ENCODE measurements at places on chromosomes 11 and 22.

DNA sequence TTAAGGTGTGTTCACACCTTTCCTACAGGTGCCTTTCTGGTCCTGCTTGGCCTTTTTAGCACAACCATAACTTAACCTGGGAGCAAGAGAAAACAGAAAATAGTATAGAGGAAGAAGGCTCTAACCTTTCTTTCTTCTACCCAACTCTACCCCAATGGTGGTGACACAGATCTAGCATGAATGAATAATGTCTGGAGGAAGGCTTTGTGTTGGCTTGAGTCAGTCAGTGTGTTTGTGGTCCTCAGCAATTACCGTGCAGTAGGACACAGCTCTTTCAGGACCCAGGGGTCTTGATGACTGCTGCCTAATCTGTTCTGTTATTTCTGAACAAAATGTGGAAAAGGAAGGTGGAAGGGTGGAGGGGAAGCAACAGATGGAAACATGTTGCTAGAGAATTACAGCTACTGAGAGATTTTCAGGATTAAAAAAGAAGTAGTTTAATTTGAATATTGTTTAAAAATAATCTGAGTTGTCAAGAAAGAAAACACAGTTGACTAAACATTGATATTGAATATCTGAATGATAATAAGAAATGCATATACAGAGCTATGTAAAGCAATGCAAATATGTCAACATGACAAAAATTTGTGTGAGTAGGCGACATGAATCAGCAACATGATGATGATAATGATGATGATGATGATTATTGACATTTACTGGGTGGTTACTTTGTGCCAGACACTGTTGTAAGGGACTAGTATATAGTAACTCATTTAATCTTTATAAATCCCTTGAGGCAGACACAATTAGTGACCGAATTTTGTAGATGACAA, 55.3 kb downstream of the AASDHPPT start:
- DNase-seq, result no peak

DNA sequence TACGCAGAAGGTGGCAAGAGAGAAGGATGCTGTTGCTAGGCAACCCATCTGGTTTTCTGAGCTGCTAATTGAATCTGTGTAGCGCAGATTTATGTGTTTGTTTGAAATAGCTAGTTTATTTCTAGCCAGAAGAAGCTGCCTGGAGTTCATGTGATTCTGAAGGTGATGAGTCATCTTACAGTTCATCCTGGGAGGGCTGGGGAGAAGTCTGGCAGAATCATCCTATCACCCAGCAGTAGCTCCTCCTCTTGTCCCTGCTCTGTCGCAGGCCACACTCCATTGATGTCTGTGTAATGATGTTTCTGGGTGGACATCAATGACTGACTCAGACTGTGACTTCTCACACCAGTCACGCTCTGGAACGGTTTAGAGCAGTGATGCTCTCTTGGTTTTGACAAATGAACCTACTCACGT, 4.8 kb upstream of the FBXO7 start:
- DNase-seq, result peak; percentile 3

DNA sequence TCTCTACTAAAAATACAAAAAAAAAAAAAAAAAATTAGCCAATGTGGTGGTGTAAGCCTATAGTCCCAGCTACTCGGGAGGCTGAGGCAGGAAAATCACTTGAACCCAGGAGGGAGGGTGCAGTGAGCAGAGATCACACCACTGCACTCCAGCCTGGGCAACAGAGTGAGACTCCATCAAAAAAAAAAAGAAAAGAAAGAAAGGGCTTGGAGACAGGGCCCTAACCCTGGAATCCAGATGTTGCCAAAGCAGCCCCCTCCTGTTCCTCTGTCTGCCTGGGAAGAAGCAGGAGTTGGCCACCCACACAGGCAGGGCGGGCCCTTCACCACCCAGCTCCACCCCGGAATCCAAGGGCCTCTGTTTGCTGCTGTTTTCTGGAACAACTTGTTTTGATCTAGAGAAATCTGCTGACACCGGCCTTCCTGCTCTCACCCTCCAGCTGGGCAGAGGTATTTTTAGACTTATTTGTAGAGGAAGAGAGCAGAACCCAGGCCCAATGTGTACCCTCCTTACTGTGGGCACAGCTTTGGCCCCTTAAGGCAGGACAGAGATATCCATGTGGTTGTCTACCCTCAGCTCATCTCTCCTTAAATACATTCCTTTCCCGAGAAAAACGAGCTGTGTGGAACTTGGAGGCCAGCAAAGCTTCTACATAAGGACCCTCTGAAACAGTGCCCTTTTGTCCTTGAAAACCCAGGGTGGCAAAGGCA, 2.7 kb upstream of the NEAT1 start:
- peak; percentile 83 for DNase-seq

GRCh38 chr11:2200536-2200935, 28.9 kb upstream of the TH start:
- no peak for DNase-seq

DNA sequence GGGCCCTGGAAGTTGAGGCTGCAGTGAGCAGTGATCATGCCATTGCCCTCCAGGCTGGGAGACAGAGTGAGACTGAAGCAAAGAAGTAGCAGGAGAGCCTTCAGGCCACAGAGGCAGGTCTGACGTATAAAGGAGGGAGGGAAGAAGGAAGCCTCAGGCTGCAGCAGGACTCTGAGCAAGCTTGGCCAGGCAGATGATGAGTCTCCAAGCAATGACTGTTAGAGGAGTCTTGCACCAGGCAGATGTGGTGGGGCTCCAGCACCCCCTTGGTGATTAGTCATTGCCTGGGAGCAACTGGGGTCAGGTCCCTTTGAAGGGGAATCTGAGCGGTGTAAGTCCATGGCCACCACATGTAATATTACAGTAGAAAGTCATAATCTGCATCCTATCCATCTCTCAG, 36.6 kb upstream of the NFAM1 start:
- DNase-seq, result no peak

- no peak for DNase-seq
Observed at GRCh38 chr22:26974034-26974433, 316.6 kb downstream of the MIAT start.

- no peak for DNase-seq
Observed at GRCh38 chr11:94835594-94835927, 67.4 kb downstream of the AMOTL1 start.

GRCh38 chr22:36366291-36366708, 21.5 kb downstream of the MYH9 start:
- no peak for DNase-seq

DNA sequence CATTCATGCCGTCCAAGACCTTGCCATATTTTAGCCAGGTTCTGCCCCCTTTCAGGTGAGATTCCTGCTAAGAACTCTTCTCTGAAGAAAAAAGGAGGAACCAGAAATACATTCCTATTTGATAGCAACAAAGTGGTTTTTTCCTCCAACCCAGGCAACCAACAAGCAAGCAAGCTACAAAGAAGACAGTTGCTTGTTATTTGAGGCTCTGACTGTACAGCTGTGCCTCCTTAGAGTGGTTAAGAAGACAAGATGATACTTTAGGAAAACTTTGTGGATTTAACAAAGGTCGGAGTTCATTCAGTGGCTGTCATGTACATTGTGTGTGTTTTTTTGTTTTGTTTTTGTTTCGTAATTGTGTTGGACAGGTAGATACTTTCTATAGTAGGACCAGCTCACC, 21.7 kb downstream of the TEAD1 start:
- no peak for DNase-seq

DNA sequence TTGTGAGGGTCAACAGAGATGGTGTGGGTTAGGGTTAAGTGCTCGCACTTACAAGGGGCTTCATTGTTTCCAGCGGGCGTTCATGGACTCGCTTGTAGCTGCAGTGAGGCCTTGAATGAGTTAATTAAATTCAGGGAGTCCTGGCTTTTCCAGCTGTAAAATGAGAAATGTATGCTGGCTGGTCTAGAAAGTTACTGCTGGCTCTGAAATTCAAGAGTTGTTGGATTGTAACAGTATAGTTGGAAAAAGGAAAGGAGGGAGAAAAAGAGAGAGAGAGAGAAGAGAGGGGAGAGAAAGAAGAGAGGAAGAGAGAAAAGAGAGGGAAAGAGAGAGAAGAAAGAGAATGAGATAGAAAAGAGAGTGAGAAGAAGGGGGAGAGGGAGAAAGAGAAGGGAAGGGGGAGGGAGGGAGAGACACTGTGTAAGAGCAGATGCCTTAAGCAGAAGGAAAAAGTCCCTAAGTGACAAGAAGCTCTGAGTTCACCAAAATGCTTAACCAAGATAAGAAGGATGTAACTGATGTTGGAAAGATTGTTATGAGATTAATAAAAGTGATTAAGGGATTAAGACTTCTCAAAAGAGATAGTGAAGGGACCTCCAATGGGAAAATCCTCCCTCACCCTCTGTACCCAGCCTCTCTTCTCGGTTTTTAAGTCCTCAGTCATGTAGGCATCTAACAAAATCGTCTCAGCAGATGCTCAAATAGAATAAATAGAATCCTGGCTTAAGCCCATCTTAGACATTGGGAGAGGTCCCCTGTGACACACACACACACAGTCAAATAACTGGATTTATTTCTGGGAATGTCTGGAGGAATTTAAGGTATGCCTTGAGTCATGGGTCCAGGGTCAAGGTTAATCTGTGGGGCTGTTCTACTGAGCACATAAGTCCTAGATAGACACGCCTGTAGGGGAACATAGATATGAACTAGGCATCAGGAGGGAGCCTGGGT, 477.9 kb downstream of the MIAT start:
- peak; percentile 34 for DNase-seq

DNA sequence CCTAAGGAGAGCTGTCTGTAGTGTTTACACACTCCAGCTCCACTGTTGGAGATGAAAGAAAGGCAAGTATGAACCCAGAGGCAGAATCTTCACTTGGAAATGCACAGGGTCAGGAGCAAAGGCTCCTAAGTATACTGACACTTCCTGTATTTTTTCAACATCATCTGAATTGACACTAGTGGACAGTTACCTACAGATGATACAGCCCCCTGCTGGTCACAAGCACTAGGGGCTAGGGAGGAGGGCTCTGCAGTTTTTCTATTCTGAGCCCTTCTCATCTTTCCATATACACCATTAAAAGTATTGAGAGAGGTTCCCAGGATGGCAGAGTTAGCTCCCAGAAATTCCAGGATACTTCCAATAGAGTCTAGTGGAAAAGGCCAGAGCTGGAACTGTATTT, 290.3 kb upstream of the API5 start:
- no peak for DNase-seq

- DNase-seq, result no peak
Observed at GRCh38 chr11:113168354-113169342, 145.7 kb upstream of the TTC12 start.

- DNase-seq, result no peak
Observed at GRCh38 chr11:123546515-123546914, 107.9 kb downstream of the SCN3B start.

DNA sequence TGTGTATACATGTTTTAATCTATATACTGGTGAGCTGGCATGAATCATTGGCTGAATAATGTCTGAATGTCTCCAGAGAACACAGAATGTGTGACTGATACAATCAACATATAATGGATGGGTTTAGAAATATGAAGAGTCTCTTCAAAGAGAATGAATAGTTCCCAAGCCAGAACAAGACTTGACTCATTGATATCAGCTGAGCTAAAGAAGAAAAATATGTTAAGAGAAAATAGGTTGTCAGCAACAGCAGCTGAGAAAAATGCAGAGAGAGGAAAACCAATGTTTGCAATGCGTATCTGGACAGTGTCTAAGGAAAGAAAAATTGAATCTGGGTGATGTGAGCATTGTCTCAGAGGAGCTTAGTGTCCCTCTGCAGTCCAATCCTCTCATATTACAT, 1281.8 kb upstream of the TENM4 start:
- peak; percentile 9 for DNase-seq

GRCh38 chr11:11072067-11072466, 214.2 kb upstream of the ZBED5 start:
- DNase-seq, result no peak

GRCh38 chr11:111829185-111829968, 42.0 kb downstream of the ALG9 start:
- DNase-seq, result no peak

DNA sequence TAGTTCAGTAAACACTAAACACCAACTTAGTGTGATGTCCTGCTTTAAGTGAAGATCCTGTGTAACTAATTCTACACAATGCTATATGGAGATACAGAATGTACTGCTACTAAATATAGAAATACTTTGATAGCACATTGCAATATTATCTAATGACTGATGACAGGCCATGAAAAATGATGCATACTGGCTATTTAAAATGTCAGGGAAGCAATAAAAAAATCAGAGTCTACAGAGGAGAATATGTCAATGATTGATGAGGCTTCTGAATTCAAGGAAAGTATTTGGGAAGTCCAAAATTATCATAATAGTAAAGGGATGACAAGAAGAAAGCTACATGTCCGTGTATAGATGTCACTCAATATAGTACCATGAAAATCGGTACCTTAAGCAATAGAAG, 55.3 kb downstream of the GUCY1A2 start:
- no peak for DNase-seq

GRCh38 chr11:45430361-45430760, 144.2 kb upstream of the SYT13 start:
- DNase-seq, result no peak

- peak; percentile 87 for DNase-seq
Observed at GRCh38 chr22:46116491-46116958, 33.8 kb upstream of the PPARA start.

GRCh38 chr11:8814209-8814922, 96.6 kb upstream of the AKIP1 start:
- DNase-seq, result no peak

GRCh38 chr11:2517016-2517385, 72.2 kb downstream of the KCNQ1 start:
- no peak for DNase-seq

DNA sequence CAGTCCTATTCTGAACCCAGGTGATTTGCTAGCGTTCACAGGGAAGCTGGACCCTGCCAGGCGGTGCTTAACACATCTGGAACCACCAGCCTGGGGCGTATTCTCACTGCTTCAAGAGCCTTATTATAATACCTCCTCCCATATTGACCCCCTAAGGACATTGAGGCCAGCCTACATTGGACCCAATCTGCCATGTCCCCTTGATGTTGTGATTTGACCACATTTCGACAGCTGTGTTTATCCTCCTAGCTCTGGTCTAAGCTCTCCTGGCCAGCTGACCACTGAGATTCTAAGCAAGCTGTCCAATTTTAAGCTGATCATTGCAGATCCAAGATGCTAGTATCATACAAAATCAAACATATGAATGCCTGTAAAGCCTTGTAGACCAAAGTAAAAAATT, 148.1 kb upstream of the BLID start:
- DNase-seq, result no peak
